Ecto neural progenitor cell (in vitro differentiated cells): ENCODE measurements at places on chromosomes 5 and 9.

- DNase-seq, result no peak
These were observed 333.2 kb upstream of the RFX3 start for GRCh38 chr9:3858961-3859360.

GRCh38 chr5:39254671-39255070 is 35.3 kb upstream of the FYB1 start:
- DNase-seq, result no peak

GRCh38 chr9:125241863-125242739 is 958 bp upstream of the HSPA5 start:
- DNase-seq, result no peak

GRCh38 chr9:130078547-130078946 is 24.8 kb downstream of the GPR107 start:
- DNase-seq, result no peak

- DNase-seq, result no peak
These were observed 228.0 kb upstream of the KIF2A start for GRCh38 chr5:62077823-62078550.

DNA sequence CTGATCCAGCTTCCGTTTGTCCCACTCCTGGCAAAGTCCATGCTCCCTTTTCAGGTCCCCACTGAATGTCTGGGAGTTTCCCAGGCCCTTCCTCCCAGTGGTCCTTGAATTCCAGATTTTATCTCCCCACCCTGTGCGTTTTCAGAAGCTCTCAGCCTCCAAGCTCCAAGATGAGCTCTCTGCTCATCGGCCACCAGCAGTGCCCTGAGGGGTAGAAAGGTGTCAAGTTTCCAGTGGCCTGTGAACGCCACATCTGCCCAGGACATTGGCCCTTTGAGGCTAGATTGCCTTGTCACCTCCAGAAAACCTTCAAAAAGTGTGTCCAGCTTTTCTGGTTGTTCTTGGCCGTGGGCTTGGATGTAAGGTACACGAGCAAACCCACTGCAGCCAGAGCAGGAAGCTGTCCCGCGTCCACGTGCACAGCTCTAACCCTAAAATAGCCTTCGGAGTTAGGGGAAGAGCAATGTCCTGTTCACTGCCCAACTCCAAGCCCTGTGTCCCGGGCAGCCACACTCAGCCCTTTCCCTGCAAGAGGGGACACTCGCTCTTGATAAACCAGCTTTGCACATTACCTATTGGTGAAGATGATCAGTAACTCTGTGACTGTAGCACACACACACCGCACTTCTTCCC is 10.9 kb upstream of the LRRC14B start:
- no peak for DNase-seq

GRCh38 chr5:60672693-60673264 is 27.2 kb downstream of the DEPDC1B start:
- no peak for DNase-seq

- no peak for DNase-seq
These were observed 123.5 kb downstream of the TSSK1B start for GRCh38 chr5:113311301-113311700.

- DNase-seq, result no peak
These were observed 174.8 kb upstream of the CLINT1 start for GRCh38 chr5:158033724-158034123.

- DNase-seq, result no peak
These were observed 21.5 kb upstream of the RALGPS1 start for GRCh38 chr9:126893079-126893478.

DNA sequence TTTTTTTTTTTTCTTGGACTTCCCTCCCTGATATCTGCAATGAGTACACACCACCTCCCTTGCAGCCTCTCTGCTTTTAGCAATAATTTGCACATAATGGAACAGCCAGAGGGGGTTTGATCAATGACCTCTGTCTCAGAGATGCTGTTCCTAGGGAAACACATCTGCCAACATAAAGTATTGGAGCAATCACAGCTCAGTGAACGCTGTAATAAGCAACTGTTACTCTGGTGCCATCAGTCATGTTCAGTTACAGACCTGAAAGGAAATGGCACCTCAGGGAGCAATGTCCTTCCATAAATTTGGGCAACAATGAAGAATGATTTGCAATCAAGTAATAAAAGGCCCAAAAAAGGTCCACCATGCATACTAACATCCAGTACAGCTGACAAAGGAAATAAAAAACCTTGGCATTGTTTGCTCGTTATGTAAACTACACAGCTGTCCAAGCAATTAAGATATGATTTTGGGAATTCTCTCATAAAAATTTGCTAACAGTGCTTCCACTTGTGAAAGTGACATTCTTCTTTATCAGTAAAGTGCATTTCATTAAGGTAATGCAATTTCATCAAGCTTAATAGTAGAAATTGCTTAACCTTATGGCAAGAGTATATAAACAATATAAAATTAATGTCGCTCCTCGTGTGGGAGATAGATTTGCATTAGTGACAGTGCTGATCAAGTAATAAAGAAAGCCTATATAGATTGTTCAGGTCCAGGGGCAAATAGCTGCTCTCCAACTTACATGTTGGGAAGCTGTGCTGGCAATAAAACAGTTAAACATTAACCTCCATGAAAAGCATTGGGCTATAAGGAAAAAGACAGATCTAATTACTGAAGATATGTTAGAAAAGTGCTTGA is 167.8 kb downstream of the RASEF start:
- no peak for DNase-seq

GRCh38 chr5:96324708-96325107 is 108.3 kb downstream of the PCSK1 start:
- no peak for DNase-seq

GRCh38 chr5:10235350-10235749 is 14.3 kb downstream of the ATPSCKMT start:
- no peak for DNase-seq

DNA sequence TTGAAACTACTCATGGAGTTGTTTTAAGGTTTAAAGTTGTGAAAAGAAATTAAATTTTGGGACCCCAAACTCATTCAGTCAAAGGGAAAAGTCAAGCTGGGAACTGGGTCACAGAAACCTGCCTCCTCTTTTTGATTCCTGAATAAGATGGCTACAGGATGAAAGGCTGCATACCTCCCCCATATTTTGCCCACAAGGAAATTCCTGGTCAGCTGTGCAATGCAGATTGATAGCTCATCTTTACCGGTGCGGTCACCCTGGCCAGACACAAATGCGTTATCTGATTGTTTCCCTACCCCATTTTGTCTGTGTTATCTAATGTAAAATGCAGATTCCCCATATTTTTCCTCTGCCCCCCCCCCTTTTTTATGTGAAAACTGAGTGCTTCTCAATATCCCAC is 1.3 kb downstream of the HAVCR2 start:
- no peak for DNase-seq

GRCh38 chr5:168890816-168891812 is 311.9 kb upstream of the PANK3 start:
- DNase-seq, result no peak

- DNase-seq, result no peak
These were observed 809.4 kb downstream of the PRELID2 start for GRCh38 chr5:145025775-145026174.

DNA sequence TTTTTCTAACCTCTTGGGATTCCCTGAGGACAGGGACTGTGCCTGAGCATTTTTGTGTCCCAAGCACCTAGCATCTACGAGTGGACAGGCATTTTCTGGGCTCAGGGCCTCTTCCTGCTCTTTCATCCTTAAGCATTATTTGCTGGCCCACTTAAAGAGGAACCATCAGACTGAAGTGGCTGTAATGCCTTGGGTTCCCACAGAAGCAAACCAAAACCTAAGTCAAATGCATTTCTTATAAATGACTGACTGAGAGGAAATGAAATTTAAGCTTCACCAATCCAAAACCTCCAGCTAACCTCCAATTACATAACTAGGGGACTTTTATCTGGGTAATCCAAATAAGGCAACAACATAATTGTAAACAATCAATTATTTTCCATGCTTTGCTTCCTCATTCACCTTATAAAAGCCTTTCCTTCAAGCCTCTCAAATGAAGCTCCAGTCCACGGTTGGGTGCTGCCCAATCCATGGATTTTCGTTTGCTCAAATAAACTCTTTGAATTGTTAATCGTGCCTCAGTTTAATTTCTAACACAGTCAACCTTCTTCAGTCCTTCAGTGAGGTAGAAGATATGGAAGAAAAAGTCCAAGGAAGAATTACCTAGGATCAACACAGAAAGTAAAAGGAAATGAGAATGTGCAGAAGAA is 25.3 kb upstream of the SLC31A2 start:
- DNase-seq, result peak; percentile 10

- DNase-seq, result no peak
These were observed 10.6 kb upstream of the HMHB1 start for GRCh38 chr5:143801252-143801939.
